ENCODE measurements at places on chromosomes 1 and 21.

GRCh38 chr1:17661546-17662157, 93.5 kb upstream of the ACTL8 start:
- peak; percentile 63 for DNase-seq

DNA sequence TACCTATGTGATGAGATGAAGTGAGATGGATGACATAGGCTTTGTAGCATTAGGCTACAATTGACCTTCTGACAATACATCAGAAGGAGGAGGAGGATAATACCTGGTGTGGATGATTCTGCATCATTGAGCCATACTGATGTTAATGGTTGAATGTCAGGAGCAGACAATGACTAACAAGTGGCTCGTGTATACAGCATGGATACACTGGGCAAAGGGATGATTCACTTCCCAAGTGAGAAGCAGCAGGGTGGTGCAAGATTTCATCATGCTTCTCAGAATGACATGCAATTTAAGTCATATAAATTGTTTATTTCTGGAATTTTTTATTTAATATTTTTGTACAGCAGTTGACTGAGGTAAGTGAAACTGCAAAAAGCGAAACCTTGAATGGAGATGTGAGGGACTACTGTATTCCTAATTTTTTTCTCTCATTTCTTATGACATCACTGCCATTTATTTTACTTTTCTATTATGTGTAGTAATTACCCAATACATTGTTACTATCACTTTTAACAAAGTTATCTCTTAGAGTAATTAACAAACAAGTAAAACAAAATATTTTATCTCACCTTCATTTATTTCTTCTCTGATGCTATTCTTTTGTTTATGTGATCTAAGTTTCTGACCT, 34.4 kb upstream of the COP1 start:
- peak; percentile 60 for DNase-seq

GRCh38 chr1:229192031-229192430, 78.9 kb upstream of the RAB4A start:
- peak; percentile 72 for DNase-seq

DNA sequence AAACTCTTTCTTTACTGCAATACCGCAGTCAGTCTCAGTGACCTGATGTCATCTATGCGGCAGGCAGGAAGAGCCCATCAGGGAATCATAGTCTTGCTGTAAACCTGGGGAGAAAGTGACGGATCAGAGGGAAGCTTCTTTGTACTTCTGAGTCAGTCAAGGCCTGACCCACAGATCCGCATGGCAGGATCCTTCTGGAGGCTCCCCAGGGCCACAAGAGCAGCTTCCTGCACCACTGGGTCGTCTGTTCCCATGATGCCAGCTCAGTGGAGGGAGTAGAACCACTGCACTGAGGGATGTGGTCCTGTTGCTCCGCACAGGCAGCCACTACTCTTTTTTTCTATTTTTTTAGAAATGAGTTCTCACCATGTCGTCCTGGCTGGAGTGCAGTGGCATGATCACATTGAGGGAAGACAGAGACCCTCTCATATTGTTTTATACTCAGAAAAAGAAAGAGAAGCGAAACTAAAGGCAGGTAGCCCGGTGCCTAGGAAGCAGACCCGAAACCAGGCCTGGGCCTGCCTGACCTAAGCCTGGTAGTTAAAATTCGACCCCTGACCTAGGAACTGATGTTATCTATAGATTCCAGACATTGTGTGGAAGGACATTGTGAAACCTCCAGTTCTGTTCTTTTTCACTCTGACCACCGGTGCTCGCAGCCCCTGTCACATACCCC, 6.3 kb upstream of the ERVH48-1 start:
- DNase-seq = no peak

DNA sequence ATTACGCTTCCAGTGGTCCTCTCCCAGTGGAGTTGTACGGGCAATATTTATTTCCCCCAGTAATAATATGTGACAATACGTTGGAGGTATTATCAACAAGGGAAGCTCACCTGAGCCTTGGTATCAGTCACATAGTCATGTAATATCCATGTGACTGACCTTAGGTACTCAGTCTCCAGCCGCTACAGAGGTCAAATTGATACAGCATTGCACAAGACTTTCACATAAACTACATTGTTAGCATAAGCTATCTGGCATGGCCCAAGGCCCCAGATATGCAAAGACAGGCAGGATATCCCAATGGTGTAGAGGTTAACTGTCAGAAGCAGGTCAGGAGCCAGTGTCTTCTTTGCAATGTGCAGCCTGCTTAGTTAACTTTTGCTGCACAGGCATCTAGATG, 15.3 kb upstream of the CHIT1 start:
- DNase-seq = no peak

GRCh38 chr1:118878661-118879060, 109.5 kb downstream of the TBX15 start:
- no peak for DNase-seq

GRCh38 chr1:29969576-29969975, 733.3 kb downstream of the PTPRU start:
- DNase-seq = no peak

DNA sequence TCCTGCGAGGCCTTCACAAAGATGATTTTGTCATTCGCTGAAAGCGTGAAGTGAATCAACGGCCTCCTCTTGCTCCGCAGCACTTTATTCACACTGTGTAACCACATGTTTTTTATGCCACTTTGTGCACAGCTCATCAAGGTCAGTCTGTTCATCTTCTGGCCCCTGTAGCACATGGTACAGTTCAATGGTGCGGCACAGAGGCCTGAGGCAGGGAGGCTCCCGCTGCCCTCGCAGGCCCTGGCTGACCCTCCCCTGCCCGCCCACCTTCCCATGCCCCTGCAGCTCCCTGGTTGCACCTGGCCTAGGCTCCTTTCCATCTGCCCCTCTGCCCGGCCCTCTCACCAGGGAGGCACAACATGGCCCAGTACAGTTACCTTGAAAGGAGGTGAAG, 87.5 kb downstream of the CD247 start:
- DNase-seq = no peak

GRCh38 chr1:76591963-76592362, 275.3 kb upstream of the ST6GALNAC5 start:
- DNase-seq = no peak

DNA sequence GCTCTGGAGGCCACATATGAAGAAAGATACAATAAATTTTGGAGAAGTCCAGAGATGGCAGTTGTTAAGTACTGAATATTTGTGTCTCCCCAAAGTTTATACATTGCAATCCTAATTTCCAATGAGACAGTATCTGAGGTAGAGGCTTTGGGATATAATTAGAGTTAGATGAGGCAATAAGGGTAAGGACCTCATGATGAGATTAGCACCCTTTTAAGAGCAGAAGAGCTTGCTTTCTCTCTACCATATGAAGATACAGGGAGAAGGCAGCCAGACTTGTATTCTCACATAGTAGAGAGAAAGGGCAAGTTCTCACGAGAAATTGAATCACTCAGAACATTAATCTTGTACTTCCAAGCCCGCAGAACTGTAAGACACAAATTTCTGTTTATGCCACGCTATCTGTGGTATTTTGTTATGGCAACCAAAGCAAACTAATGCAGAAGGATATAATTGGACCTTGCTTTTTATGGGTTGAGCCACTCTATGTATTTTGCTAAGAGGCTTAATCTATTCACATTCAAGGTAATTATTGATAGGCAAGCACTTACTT, 430.1 kb downstream of the KCNT2 start:
- DNase-seq = no peak

Data from NB4 (cell line).